EL (cell line): ENCODE measurements at places on chromosomes 6 and 20.

DNA sequence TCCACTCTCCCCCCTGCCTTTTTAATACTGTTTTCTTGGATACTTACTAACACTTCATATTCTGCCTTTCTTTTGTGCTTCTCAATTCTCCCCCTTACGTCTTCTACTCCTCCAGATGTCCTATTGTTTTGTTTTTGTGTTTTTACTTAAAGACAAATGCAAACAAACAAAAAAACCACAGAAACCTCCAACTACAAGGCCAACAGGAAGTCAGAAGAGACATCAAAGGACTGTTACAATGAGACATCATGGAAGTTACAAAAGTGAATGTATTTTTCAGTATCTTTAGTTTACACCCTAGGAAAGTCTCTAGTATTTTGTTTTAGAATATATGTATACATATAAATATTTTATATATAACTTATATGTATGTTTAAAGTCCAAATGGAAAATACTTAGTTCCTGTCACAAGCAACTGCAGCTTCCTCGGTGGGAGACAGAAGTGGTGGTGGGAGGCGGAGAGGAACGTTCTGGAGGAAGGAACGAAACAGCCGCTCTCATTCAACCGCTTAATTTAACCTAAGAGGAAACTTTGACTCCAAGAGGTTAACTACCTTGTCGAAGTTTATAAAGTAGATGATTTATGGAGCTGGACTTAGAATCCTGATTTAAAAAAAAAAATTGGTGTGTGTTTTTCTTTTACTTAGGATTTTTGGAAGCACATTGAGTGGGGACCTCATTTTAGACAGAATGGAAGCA, 168.9 kb upstream of the PDE10A start:
- DNase-seq: no peak

GRCh38 chr6:53302678-53303360, 45.9 kb downstream of the ELOVL5 start:
- peak; percentile 79 for DNase-seq

DNA sequence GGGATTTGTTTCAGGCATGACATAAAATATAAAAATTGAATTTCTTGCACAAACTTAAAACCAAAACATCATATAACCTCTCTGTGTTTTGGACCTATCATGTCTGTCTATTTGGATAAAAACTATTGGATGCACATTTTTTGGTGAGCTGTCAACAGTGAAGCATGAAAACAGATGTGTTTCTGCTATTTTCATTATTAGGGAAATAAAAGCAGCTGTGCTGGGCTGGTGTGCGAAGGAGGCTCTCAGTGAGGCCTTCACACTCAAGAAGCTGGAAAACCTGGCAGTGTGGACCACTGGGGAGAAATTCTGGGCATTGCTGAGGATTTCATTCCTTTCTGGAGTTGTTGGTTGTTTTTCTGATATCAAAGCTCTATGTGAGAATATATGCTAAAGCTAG, 395.3 kb downstream of the GJA1 start:
- no peak for DNase-seq

GRCh38 chr6:42200035-42200434, 5.3 kb upstream of the GUCA1B start:
- peak; percentile 97 for DNase-seq

- DNase-seq: peak; percentile 71
Observed at GRCh38 chr20:64044484-64045247, 4.8 kb downstream of the SOX18 start.

DNA sequence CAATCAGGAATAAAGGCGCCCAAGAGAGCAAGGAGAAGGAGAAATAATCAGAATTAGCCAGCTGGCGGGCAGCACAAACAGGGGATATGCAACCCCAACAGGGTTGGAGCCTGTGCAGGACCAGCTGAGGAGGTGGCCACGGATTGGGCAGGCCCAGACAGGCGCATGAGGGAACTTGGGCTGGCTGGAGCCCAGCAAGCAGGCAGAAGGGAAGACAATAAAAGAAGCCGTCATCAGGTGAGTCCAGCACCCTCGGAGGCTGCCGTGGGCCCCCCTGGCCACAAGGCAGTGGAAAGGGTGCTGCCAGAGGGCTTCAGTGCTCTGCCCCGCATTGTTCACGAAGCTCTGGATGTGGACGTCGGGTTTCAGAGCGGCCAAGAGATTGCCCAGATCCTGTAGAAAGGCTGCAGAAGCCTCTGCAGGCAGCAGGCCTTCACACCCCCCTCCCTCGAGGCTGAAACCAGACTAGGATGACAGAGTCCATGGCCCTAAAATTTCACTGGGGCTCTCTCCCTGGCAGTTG, 28.4 kb upstream of the MAFB start:
- DNase-seq: no peak

GRCh38 chr20:1331801-1332453, 3.0 kb upstream of the SDCBP2 start:
- no peak for DNase-seq
